ENCODE measurements at places on chromosomes 12 and 14. TPM values are rescaled to one million over a fixed set of nuclear protein-coding genes. Genes with fewer than 3 reads are reported as not detected.

KRT6C gene
- not detected for total RNA-seq

IPO8 gene
- total RNA-seq: 48.0 TPM

- DNase-seq: no peak
Observed at GRCh38 chr12:30304528-30304927, 391.1 kb downstream of the IPO8 start.

- DNase-seq: no peak
Observed at GRCh38 chr12:47388712-47389111, 309.0 kb upstream of the AMIGO2 start.

DNA sequence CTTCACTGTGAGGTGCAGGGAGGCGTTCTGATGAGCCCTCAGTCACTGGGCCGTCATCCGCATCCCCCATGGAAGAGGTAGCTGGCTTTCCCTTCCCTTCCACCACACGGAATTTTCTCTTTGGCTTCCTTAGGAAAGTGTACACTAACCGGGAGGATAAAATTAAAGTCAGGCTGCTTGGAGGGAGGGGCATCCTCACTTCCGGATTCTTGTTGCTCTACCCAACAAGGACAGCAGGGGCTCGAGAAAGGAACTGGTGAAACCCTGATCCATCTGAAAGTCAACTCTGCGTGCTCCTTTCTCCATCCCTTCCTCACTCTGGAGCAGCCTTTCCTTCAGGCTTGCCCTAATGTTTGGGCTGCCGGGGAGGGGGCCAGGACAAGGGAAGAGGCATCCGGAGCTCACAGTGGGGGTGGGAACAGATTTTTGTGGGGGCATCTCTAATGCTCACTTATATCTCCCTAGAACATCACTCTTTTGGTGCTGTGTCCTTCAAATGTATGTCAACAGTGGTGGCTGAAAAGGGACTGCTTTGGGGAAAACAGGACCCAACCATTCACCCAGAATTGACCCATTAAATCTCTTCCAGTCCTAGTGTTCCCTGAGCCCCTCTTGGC lies 101.4 kb upstream of the FKBP4 start:
- DNase-seq: no peak
